ENCODE measurements at places on chromosomes 6 and 20. TPM values are rescaled to one million over a fixed set of nuclear protein-coding genes. Genes with fewer than 3 reads are reported as not detected.

DNA sequence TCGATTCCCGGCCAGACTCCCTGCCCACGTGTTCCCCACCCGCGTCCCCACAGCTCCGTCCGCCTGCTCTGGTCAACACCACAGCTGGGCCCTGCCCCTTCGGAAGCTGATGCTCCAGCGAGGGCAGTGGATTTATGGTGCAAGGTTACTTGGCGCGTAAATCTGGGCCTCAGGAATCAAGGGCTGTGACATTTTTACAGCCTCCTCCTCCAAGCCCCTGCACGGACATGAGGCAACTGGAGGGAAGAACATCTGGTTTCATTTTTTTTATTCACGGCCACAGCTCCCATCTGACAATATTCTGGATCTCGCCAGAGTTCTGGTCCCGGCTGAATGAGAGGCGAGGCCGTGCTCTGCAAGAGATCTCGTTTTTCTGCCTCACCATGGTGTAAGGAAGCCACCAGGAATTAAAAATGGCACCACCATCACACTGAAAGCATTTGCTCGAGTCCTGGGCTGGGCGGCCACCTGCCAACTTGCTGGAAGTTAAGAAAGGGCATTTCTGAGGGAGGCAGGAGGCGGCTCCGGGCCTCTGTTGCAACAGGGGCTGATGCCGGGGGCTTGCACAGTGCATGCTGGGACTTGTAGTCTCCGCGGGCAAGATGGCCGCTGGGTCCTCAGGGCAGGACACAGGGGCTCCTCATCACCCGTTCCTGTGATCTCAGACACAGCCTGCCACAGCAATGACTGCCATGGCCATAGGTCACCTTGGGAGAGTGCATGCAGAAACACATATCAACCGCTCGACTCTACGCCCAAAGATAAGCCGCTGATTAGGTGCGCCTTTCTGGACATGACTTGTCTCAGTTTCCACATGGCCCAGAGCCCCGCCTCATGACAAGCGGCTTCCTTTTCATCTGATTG is 148.5 kb downstream of the LY86 start:
- DNase-seq = no peak

DNA sequence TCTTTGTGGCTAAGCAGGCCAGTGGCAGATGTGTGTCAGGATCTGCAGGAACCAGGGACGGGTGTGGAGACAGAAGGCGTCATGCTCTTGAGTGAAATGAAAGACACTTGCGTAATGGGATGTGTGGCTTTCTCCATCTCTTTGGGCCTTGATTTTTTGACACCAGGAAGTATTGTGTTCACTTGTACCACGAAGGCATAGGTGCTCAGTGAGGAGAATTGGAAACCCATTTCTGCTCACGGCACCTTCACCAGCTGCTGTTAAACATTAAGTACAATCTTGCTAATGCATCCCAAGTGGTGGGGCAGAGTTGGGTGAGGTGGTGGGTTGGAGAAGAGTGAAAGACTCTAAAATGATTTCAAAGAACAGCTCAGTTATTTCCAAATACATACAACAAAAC is 30.0 kb downstream of the GJA10 start:
- no peak for DNase-seq

The OPRM1 gene
- total RNA-seq = not detected

The RBM24 gene
- not detected for total RNA-seq

GRCh38 chr6:29925727-29926412 is 16.5 kb upstream of the HLA-A start:
- DNase-seq = no peak

Data from OCI-LY7 (cell line).